ENCODE measurements at places on chromosomes 6 and 20.

GRCh38 chr6:119479860-119480655 lies 130.5 kb upstream of the MAN1A1 start:
- DNase-seq: no peak

DNA sequence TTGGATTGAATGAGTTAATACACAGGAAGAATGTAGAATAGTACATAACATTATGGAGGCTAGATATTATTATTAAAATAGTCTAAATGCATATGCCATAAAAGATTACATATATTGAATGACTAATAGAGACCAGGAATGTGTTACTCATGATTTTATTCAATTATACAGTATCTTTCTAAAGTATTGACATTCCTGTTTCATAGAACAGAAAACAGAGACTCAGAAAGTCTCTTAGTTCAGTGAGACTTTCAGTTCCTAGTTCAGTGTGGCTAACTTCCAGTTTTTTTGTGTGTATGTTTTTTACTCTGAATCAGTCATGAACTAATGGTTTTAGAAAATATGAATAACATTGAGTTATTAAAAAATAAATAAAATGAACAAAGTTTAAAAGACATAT lies 34.6 kb upstream of the TMEM244 start:
- DNase-seq: no peak

DNA sequence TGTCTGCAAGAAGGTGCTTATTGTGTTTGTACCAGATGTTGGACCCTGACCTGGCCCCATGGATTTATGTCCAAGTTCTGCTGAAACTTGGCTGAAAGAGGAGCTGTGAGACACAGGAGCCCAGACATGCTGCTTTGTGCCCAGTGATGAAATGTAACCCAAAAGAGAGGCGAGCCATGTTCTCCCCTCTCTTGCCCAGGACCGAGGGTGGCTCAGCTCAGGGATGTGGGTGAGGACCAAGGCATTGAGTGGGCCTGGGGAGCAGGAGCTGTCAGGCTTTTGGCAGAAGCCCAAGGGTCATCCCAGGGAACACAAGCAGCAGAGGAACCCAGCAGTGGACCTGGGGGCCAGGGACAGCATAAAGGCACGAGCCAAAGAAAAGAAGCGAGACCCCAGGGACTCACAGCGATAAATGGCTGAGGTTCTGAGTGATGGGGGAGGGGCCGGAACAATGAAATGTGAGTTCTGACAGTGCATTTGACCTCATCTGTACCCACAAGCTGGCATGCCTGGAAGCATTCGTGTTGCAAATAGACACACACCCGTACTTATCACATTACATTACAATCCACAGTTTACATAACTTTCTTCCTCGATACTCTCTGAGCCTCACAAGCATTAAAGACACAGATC lies 363.4 kb upstream of the JARID2 start:
- DNase-seq: no peak

GRCh38 chr20:58818586-58819285 lies 32.0 kb downstream of the GNAS-AS1 start:
- peak; percentile 95 for DNase-seq

DNA sequence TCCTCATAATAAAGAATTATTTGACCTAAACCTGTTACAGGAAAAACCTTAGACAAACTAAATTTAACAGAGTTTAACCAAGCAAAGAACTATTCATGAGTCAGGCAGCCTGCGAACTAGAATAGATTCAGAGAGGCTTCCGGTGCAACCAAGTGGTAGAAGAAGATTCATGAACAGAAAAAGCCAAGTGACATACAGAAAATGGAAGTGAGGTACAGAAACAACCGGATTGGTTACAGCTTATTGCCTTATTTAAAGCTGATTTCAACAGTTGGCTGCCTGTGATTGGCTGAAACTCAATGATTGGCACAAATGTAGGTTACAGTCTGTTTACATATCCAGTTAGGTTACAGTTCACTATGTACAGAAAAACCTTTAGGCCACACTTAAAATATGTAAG lies 10.1 kb downstream of the PPP1R3G start:
- DNase-seq: no peak

- no peak for DNase-seq
These were observed 1.7 kb downstream of the DIDO1 start for GRCh38 chr20:62924442-62925075.

GRCh38 chr6:146470091-146470770 lies 73.4 kb upstream of the RAB32 start:
- DNase-seq: no peak

Measured in DMS79 treated with DMSO at 0.1 percent for 48 hours (cell line).